ENCODE measurements at places on chromosomes 2 and 18.

GRCh38 chr2:23925702-23926289, 1.1 kb downstream of the ATAD2B start:
- peak; percentile 91 for DNase-seq

DNA sequence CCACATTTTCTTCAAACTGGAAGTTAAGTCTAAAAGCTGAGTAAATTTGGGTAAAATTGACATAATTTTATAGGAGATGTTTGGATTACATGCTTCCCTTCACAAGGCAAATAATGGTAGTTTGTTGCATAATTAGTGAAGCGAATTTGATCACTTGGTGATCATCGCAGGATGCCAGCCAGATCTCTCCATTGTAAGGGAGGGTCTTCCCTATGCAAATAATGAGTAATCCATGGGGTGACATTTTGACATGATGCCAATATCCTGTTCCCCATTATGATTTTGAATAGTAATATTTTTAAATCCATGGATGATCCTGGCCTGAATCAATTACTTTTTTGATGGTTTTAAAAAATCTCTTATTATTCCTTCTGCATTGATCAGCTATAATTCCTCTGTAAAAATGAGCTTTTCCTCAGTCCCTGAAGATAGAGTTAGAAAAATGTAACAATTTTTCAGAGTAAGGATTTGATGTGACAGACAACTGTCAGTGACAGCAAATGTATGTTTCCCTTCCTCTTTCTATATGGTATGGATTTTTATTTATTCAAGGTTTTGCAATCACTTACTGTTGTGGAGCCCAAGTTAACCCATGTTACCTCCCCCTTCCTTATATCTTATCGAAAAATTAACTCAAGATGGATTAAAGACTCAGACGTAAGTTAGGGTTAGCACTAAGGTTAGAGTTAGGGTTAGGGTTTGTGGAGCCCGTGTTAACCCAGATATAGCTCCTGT, 21.4 kb downstream of the CCL20 start:
- DNase-seq: no peak

GRCh38 chr2:196601430-196602306, 37.8 kb upstream of the CCDC150 start:
- DNase-seq: no peak

- peak; percentile 60 for DNase-seq
Observed at GRCh38 chr2:236352761-236353593, 88.8 kb upstream of the ASB18 start.

DNA sequence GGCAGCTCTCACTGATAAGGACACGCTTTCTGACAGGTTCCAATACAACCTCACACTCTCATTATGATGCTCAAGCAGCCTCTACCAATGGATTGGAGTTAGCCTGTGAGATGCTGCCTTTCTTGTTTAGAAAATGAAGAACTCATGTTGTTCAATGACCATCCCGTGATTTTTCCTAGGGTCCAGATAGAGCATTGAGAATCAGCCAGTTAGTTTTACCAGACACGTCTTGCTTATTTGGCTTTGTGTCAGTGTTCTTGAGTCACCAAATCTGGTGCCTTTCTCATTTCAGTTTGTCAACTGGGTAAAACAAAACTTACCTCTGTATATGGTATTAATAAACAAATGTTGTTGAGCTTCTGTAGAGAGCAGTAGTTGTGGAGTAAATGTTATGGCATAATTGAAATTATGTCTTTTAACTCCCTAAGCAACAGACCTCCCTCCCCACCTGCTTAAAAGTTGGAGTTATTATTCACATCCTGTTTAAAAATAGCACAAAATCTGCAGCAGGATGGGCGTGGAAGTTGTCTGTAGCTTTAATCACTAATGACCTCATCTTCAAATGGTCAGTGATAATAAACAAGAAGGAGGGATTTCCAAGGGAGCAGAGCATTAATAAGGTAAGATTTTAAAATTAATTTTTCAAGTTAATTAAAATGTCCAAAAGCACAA, 167.3 kb downstream of the HRH4 start:
- no peak for DNase-seq

DNA sequence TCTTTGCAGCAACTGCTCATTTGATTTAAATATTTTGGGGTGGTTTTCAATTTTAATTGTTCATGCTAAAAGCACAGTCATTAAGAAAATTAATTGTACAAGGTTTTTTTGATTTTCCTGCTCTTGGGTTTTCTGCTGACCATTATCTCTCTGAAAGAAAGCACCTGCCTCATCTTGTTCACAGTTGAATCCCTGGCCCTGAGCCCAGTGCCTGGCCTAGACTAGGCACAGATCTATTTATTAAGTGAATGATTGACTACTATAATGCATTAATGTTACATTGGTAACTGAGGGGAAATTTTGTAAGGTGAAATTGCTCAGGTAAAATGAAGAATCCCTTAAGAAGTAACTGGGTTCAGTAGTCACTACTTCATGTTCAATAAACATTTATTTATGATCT, 22.0 kb downstream of the IL1RL2 start:
- DNase-seq: no peak

GRCh38 chr2:23465936-23466335, 81.0 kb downstream of the KLHL29 start:
- DNase-seq: no peak

DNA sequence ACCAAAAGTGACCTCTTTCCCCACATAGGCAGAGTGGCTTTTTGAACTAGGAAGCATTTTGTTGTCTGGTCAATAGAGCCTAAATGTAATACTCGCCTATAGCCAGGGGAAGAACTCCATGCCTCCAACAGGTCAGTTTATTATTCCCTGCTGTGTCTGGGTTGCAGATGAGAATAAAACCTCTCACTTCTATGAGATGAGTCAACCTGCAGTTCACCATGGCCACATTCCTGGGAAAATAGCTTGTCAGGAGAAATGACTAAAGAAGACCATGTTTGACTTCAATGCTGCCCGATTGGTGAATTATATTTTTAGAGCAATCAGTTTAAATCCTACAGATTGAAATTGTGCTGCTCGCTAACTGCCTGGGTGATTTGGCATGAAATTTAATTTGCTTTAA, 46.7 kb upstream of the LRRTM1 start:
- no peak for DNase-seq

DNA sequence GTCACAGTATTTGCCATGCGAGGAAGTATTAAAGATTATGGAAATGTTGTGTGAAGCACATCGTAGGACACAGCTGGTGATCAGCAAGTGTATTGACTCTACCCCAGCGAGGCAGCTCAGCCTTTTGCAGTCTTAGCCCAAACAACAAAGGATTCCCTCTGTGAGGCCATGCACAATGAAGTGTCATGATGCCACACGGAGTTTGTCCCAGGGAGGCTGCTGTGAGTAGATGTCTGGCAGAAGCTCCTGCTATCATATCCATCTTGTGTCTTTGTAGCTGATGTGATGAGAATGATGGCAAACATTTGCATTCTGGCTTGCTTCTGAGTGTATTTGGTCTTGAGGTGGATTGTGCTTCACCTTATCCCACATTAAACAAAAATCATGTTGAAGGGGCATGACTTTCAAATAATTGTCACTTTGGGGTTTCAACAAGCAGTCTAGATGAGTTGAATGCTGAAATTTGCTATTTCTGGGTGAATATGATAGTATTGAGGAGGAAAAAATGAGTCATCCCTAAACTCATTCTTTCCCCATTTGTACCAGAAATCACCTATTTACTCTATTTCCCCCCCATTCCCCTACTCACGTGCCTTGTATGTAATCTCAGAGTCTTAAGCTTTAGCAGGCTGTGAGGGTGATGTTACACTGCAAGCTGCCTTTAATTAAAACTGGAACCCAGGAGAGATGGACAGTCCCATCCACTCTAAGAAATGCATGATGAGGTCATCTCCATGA, 273.5 kb downstream of the RNF144A start:
- no peak for DNase-seq

DNA sequence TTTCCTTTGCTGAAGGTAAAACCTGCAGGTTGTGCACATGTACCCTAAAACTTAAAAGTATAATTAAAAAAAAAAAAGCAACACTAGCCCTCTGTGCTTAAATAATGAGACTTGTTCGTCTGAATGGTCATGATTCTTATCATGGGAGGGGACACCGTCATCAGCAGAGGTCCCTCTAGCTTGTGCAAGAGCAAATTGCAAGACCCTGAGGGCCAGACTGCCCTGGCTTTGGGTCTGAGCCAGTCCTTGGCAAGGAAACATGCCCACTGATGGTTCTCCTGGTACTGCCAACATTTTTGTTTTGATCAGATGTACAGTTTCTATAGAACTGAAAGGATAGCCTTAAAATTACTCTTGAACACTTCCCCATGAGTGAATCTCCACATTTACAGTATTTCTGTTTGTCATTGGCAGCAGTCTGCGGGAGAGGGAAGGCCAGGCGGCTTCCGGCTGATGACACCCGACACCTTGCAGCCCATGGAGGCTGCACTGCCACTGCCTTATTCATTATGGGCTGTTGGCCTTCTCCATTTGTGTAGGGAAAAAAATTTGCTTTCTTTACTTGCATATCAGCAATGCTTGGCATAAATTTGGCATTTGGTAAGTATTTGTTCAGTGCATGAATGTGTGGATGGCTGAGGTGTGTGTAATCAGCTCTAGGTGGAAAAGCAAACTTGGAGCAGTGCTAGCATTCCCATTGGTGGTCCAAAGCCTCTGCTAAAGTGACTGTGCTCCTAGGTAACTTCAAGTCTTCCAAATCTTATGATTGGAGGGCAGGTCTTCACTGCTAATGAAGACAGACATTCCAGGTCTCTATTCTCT, 161.6 kb upstream of the ALKAL2 start:
- DNase-seq: no peak

DNA sequence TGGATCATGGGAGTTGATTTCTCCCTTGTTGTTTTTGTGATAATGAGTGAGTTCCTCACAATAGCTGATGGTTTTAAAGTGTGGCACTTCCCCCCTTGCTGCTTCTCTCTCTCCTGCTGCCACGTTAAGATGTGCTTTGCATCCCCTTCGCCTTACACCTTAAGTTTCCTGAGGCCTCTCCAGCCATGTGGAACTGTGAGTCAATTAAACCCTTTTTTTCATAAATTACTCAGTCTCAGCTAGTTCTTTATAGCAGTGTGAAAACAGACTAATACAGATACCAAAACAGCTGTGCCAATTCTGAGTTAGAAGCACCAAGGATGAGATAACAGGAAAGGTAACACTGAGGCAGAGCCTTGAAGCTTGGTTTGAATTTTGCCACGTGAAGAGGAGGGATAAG, 44.7 kb downstream of the ITSN2 start:
- peak; percentile 31 for DNase-seq

GRCh38 chr2:134401789-134402188, 147.9 kb downstream of the MGAT5 start:
- DNase-seq: no peak

- no peak for DNase-seq
Observed at GRCh38 chr2:78245394-78246135, 723.4 kb upstream of the LRRTM4 start.

GRCh38 chr18:10022365-10022764, 108.5 kb downstream of the VAPA start:
- DNase-seq: no peak

DNA sequence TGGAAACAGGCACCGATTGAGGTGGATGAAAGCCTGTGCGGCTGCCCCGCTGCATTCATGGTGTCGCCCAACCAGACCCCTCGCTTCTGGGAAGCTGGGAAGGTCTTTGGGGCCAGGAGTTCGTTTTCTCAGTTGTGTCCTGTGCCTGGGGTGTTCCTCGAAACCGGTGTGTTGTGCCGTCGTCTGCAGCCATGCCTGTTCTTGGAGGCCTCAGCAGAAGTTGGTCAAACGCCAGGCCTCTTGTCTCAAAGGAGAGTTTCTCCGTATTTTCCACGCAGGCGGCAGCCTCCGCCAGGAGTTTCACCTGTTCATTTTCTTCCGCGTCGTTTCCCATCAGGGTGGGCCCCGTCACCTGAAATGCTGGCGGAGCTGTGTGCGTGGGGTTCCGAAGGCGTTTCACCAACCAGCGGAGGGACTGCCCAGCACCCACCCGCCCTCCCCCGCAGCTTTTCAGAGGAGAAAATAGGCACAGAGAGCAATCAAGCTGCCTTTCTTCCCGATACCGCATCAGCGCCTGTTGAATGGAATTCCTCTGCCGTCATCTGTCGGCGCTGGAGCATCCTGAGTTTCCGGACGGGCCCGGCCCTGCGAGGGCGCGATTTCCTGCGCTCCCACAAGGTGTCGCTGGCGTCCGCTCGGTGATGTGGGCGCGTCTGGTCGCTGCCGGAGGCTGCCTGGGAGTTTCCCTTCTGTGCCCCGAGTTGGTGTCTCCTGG, 17.0 kb upstream of the NFATC1 start:
- DNase-seq: peak; percentile 68

DNA sequence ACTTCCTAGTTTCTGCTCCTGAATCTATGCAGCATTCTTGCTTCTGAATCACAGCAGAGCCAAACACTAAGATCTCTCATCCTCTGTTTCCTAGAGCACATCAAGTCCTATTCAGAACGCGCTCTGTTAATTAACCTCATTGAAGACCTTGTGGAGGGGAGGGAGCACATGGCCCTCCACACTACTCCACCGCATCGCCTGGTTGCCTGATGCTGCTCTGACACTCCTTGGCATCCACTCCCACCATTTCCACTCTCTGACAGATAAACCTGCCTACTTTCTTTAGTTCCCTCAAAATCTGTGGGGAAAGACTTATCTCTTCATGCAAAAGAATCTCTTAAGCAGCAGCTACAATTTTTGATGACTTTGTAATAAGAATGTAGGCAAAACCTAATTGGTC, 802.3 kb upstream of the GYPC start:
- DNase-seq: no peak

- no peak for DNase-seq
Observed at GRCh38 chr2:127043367-127044164, 63.4 kb downstream of the BIN1 start.

GRCh38 chr2:232537079-232537478, 2.4 kb upstream of the CHRNG start:
- peak; percentile 63 for DNase-seq

- DNase-seq: no peak
Observed at GRCh38 chr2:215360596-215360995, 48.7 kb downstream of the ATIC start.

DNA sequence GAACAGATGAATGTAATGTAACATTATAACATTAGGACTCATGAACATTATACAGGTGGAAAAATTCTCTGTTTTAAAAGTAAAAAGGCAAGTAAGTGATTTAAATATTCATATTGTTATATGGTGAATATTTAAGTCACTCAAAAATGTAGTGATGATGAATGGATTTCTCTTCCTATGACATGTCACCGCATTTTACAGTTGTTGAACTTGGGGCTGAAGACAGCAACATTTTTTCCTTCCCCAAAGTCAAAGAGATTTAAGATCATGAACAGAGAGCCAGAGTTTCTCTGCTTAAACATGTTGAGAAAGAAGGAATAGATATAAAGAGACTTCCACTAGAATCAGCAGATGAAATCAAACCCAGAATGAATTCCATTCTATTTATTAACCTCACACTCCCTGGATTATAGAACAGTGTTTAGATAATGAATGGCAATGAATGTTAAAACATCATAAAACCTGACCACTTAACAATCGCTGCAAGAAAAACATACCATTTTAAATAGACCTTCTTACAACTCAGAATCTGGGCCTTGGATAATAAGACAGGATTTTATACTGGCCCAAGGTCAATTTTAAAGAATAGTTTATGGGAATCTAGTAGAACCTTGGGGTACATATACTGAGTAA, 163.6 kb upstream of the SIX2 start:
- DNase-seq: no peak

All from NAMALWA (cell line).